ENCODE measurements at places on chromosomes 1 and 21. TPM values are rescaled to one million over a fixed set of nuclear protein-coding genes. Genes with fewer than 3 reads are reported as not detected.

Gene HSD11B1
- total RNA-seq, result 1.3 TPM

Gene ANKRD34A
- total RNA-seq, result 13.2 TPM

Gene SAMSN1
- total RNA-seq, result 92.3 TPM

Gene AIRE
- total RNA-seq, result not detected

Gene KRTAP21-2
- total RNA-seq, result not detected

Gene TSPAN1
- total RNA-seq, result not detected

Gene PDC
- not detected for total RNA-seq

Gene C4BPA
- not detected for total RNA-seq

Gene DIO1
- not detected for total RNA-seq

Gene FCRL6
- 0.21 TPM for total RNA-seq

Gene KCNQ4
- 0.25 TPM for total RNA-seq

Gene PKP1
- total RNA-seq, result not detected

Gene DSCAM
- total RNA-seq, result not detected

Gene MTFR1L
- 34.1 TPM for total RNA-seq

Gene RGS13
- total RNA-seq, result not detected

Gene LMX1A
- total RNA-seq, result not detected

Gene KRTAP6-2
- total RNA-seq, result not detected

Gene PKLR
- total RNA-seq, result not detected

Gene PAX7
- total RNA-seq, result not detected
